NCI-H2029 treated with DMSO at 0.1 percent for 48 hours (cell line): ENCODE measurements at places on chromosomes 5 and 9.

GRCh38 chr9:37105234-37105633 is 15.1 kb upstream of the ZCCHC7 start:
- no peak for DNase-seq

DNA sequence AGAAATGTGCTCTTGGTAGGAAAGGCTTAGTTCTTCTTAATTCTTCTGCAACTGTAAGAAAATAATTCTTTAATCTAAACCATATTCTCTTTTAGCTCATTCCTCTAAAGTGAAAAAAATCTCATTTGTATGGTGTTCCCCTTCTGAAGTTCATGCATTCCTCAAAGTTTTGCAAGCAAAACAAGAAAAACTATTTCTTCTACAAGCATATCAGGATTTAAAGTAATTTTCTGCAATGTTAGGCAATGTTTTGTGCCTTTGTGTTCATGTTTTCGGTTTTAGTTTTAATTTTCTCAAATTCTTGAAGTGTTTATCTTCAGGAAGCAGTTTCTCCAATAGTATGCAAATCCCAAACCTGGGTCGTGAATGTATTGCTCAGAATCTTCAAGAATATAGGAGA is 12.7 kb upstream of the GPR21 start:
- no peak for DNase-seq

DNA sequence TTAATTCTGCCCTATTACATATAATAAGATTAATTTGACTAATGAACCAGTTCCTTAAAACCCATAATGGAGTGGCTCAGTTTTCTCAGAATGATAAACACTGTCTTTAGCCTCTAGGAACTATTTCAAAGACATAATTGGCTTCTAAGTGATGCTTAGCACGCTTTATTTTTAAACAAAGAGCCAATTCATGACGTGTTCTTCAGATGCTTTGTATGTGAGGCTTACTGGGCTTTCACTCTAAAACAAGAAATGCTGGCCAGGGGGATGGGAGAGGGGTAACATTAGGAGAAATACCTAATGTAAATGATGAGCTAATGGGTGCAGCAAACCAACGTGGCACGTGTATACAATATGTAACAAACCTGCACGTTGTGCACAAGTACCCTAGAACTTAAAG is 7.6 kb upstream of the SFXN1 start:
- DNase-seq, result no peak

- DNase-seq, result no peak
Observed at GRCh38 chr5:37900692-37901091, 60.9 kb upstream of the GDNF start.

DNA sequence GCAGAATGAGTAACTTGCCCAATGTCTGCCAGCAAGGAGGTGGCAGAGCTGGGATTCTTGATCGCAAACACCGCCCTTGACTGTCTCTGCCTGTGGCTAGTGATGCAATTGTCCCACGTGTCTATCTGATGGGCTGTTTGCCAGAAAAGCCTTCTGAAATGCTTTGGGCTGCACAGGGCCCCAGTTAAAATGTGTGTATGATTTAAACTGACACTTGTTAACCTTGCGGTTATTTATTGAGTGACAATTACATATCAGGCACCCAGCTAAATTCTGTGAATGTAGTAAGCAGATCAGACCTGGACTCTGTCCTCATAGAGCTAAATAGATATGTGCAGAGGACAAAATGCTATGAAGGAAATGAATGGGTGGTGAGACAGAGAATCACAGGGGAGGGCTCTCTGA is 11.6 kb upstream of the IL12B start:
- no peak for DNase-seq

DNA sequence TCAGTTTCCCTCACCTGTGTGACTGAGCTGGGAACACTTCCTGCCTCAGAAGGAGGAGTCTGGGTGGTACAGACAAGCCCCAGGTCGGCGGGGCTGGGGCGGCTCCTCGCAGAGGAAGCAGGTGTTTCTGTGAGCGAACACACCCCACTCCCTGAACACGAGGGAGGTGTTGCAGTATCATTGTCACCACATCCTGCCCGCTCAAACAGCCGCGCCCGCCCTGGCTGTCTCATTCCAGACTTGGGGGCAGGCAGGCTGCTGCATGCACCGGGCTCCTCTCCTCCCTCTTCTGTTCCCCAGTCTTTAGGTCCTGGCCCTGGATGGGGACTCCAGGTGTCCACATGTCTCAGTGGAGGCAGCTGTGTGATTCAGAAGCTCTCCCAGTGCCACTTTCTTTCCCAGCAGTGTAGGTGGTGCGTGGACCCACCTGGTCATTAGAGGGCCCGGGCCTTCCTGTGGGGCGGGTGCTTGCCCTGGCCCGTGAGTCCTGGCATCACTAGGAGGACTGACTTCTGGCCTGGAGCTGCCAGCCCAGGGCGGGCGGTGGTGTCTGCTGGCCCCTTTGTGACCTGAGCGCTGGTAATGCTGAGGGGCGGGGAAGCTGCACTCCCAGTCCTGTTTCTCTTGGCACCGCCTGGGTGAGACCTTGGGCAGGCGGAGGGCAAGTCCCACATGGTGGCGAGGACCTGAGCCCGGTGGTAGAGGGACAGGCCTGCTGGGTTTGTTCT is 18.3 kb upstream of the PHYHD1 start:
- DNase-seq, result no peak

GRCh38 chr9:102778746-102779145 is 216.4 kb upstream of the CYLC2 start:
- no peak for DNase-seq

DNA sequence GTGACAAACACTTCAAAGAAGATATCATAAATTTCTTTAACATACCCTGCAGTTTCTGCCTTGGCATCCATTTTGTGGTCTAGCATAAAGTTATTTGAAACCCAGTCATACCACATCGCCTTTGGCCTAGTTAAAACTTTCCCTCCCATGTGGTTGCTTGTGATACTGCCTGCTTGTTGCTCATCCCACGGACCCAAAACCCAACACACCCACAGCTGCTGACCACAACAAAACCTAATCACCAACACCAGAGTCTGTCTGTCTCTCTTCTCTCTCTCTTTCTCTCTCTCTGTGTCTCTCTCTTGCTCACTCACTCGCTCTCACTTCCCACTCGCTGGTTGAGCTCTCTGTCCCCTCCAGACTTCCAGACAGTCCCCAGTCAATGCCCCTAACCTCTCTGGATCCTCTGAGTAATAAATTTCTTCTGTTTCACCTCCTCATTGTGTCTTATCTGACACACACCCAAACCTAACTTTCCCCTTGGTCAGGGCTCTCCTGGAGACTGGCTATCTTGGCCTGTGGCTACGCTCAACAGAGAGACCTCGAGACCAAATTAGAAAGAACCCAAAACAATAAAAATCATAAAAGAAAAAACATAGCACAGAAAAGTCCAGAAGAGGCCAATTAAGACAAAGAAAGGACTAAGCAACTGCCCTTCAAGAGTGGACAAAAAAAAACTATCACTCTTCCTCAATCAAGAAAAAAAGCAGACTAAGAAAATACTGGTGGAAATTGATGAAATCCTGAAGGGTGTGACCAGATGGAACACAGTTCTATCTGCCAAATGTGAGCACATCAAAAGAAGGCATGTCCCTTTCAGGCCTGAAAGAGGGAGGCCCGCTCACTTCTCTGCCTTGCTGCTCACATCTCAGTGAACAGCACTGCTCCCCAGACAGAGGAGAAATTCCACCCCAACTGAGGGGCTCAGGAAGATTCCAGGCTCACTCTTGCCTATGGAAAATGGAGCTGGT is 41.5 kb downstream of the TTLL11 start:
- DNase-seq, result no peak

GRCh38 chr5:39023121-39023520 is 51.1 kb downstream of the RICTOR start:
- DNase-seq, result no peak

DNA sequence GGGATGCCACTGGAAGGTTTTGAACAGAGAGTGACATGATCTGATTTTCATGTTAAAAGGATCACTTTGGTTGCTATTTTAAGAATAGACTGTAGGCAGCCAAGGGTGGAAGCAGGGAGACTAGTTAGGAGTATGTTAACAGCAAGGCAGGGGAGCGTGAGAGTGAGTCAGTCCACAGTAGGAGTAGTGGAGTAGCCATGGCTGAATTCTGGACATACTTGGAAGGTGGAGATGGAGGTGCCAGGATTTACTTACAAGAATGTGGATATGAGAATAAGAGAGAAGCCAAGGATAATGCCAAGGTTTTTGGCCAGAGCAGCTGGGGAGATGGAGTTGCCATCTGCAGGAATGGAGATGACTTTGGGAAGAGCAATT is 118.8 kb downstream of the GALNT10 start:
- DNase-seq, result no peak
